Left cardiac atrium (tissue), 4 donors: ENCODE measurements at places on chromosomes 16 and 17. TPM values are rescaled to one million over a fixed set of nuclear protein-coding genes. Genes with fewer than 3 reads are reported as not detected.

DNA sequence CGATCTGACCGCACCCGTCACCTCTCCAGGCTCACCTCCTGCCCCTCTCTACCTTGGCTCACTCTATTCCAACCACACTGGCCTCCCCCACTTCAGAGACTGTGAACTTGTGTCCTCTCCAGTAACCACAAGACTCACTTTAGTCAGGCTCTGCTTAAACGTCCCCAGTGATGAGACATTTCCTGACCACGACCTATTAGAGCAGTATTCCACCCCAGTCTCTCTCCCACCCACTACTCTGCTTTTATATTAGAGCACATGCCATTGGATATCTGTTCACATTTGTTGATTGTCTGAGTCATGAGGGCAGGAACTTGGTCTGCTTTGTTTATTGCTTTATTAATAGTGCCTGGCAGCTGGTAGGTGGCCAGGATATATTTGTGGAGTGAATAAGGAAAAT is 20.1 kb downstream of the COX11 start:
- DNase-seq: no peak

Gene TNFRSF13B
- not detected for total RNA-seq

Gene KRTAP4-9
- total RNA-seq: not detected

- no peak for DNase-seq
These were observed 16.3 kb downstream of the ITGAD start for GRCh38 chr16:31409433-31409832.

Gene DRC3
- 2.0 TPM for total RNA-seq

DNA sequence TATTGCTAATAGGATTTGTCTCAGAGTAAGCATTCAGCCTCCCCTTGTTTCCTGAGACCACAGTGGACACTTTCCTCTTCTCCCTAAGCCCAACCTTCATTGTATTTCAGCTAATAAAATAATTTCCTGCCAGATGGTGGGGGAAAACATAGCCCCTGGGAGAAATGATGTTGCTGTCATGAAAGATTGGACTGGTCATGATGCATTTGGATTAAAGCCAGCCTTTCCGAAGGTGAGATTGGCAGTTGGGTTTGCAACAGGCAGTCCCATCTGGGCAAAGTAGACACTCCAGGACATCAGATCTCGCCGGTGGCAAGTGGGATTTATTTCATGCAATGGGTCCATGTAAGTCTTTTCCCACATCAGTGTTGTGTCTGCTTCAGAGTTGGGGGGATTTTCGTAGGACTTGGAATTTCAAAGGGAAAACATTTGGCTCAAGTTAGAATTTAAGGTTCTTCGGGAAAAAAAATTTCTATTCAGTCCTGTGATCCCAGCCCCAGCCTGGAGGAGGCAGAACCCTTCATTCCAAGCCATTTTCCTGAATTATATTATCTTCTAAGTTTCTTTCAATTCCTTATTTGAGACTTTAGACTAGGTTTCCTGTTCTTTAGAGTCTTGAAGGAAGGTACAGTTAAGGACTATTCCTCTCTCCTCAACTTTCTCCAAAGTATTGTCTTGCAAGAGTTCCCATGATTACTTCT is 391.7 kb downstream of the XYLT1 start:
- DNase-seq: no peak

DNA sequence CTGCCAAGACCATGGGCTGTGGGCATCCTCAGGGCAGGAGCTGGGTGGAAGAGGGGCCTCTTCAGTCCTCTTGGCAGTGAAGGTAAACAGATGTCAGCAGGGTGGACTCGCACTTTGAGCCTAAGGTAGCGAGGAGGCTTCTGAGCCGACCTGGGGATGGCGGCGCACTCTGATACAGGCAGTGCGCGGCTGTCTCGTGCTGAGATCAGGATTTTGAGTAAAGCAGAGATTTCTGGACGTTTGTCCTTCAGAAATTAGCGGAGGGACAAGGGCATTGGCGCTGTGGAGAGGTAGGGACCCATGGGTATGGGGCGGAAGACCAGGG is 6.8 kb downstream of the RAB40C start:
- DNase-seq: no peak

GRCh38 chr17:61786088-61786487 is 77.2 kb downstream of the BRIP1 start:
- DNase-seq: no peak

Gene CCDC200
- not detected for total RNA-seq

Gene SPHK1
- 27.9 TPM for total RNA-seq

DNA sequence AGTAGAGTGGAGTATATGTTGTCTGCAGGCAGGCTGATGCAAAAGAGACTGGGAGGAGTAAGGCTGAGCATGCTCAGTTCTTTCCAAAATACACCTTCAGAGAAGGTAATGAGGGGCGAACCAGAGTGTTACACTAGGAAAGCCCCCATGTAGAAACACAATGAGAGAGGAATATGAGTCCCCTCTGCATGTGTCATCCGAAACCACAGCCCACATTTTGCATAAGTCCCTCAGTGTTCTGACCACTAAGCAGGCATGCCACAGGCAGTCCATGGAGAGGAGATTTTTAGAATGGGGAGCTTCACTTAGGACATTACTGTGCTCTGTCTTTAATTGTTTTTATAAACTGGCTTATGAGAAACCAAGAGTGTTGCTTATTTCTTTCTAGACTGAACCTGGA is 32.0 kb downstream of the SLC6A2 start:
- no peak for DNase-seq

DNA sequence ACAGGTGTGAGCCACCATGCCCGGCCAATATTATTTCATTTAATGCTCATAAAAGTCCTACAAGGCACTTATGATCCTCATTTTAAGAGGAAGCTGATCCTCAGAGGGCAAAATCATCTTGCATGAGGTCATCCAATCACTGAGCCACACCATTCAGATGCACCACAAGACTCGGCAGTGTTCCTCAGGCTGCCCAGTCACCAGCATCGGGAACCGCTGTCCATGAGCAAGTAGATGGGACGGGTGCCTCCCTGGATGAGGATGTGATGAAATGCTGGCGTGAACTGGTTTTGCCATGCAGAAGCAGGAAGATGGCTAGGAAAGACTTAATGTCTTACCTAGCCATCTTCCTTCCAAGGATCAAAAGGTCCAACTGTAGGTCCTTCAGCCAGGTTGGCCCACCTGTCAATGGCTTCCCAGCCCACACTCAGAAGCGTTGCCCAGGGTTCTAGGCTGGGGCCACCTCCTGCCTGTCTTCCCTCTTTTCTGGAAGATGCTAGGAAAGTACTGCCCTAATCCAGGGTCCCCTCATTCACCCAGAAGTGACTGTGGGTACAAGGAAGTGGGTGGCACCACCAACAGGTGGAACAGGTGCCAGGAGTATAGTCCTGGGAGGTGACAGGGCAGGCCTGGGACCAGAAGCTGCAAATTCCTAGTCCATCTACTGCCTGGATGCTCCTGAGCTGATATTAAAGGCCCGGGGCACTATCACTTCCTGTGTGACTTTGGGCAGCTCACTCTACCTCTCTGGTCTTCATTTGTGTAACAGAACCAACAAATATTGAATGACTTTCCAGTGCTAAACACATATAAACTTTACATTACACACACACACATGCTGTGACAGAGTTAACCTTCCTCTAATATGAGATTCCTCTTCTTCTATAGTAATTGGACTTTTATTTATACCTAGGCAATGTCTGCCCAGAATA is 32.2 kb upstream of the CRYBA1 start:
- no peak for DNase-seq

GRCh38 chr17:80322864-80323263 is 62.2 kb downstream of the RNF213 start:
- no peak for DNase-seq

GRCh38 chr16:54026456-54026855 is 260.1 kb downstream of the IRX3 start:
- DNase-seq: no peak

- DNase-seq: no peak
These were observed 8.3 kb downstream of the NME3 start for GRCh38 chr16:1762879-1763520.

Gene TMC5
- 0.41 TPM for total RNA-seq

Gene RNF43
- total RNA-seq: 4.0 TPM

Gene SHISA9
- 0.31 TPM for total RNA-seq

Gene C17orf67
- 1.4 TPM for total RNA-seq

Gene KRT36
- total RNA-seq: not detected

- no peak for DNase-seq
These were observed 4.2 kb downstream of the TOB1 start for GRCh38 chr17:50861822-50862528.

GRCh38 chr17:21357281-21357680 is 18.9 kb upstream of the KCNJ12 start:
- no peak for DNase-seq

Gene NPIPB13
- total RNA-seq: 3.2 TPM
